Stimulated activated CD4-positive, alpha-beta T cell treated with anti-CD3 and anti-CD28 coated beads, Interleukin-1b, Interleukin-23, amount 100 ng/mL, for 1 hour (primary cell): ENCODE measurements at places on chromosomes 1 and 21.
A peak's percentile ranks its signal among the peaks of the same experiment; 100 is the strongest.

DNA sequence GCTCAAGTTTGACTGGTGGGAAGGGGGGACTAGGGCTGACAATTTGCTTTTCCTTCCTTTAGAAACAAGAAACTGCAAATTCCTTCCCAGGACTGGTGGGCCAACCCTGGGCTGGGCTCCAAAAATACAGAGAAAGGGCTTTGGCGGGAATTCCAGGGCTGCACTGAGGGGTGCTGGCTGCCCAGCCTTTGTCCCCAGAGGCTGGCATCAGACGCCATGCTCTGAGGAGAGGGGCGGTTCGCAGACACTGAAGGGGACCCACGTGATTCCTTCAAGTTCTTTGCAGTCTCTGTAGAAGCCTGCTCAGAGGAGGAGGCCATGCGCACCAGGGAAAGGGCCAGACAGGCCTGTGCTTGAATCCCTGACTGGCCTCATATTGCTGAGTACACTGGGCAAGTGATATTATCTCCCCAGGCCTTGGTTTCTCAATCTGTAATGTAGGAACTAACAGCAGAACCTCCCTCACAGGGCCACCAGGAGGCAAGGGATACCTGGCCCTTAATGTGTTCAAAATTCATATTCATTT is 119.5 kb downstream of the EPHB2 start:
- no peak for DNase-seq

DNA sequence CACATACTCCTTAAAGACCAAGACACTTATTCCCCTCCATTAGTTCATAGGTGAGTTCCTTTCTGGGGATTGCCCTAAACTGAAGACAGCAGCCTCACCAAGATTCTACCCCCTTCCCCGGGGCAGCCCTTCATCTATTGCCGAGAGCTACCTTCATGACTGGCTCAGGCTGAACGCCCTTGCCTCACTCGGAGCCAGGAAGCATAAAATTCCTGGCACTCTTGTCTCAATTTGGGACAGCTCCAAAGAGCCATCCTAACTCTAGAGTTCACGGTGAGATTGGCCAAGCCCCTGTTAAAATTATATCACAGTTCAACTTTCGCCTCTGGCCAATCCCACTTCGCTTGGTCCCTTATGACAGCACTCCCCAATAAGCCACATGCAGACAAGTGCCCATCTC is 113.0 kb upstream of the PROX1 start:
- DNase-seq = no peak

- DNase-seq = no peak
Observed at GRCh38 chr1:198175423-198176170, 18.8 kb downstream of the NEK7 start.

- DNase-seq = no peak
Observed at GRCh38 chr1:197677752-197678295, 97.5 kb downstream of the DENND1B start.

GRCh38 chr1:23742670-23743286 is 493 bp upstream of the ELOA start:
- DNase-seq = peak; percentile 17

DNA sequence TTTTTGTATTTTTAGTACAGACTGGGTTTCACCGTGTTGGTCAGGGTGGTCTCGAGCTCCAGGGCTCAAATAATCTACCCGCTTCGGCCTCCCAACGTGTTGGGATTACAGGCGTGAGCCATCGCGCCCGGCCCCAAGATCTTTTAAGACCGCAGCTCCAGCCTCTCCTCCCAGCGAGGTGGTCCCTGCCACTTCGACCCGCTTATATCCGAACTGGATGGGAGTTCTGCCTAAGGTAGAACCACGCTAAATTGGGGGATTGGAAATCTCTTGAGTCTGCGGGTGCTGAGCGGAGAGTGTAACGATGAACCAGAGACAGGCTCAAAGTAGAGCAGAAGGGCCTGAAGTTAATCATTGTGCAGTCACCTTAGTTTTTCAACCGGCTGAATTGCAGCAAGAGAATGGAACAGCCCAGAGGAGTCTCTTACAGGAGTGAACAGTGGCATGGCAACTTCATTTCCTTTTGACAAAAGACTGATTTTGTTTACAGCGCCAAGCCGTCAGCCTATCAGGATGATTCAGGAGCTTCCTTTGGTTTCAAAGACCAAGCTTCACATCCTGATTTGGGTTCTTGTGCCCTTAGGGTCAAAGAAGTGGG is 726 bp upstream of the CYB5R1 start:
- no peak for DNase-seq

- DNase-seq = no peak
Observed at GRCh38 chr1:96559181-96559580, 162.4 kb upstream of the PTBP2 start.

- no peak for DNase-seq
Observed at GRCh38 chr21:36156815-36157670, at the start of gene DOP1B. TSS of gene DOP1B (plus strand) at chr21:36156824. CDS start at chr21:36164734, 7,910 bp downstream.

DNA sequence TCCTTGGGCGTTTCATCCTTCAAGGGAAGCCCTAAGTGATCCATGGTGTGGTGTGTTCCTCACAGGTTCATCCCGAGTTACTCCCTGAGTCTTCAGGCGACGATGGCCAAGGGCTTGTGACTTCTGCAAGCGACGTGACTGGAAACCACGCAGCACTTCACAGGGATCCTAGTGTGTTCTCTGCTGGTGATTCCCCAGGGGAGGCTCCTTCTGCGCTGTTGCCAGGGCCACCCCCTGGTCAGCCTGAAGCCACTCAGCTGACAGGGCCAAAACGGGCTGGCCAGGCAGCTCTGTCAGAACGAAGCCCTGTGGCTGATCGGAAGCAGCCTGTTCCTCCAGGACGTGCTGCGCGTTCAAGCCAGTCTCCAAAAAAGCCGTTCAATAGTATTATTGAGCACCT is 71.5 kb downstream of the VPS26C start:
- no peak for DNase-seq

DNA sequence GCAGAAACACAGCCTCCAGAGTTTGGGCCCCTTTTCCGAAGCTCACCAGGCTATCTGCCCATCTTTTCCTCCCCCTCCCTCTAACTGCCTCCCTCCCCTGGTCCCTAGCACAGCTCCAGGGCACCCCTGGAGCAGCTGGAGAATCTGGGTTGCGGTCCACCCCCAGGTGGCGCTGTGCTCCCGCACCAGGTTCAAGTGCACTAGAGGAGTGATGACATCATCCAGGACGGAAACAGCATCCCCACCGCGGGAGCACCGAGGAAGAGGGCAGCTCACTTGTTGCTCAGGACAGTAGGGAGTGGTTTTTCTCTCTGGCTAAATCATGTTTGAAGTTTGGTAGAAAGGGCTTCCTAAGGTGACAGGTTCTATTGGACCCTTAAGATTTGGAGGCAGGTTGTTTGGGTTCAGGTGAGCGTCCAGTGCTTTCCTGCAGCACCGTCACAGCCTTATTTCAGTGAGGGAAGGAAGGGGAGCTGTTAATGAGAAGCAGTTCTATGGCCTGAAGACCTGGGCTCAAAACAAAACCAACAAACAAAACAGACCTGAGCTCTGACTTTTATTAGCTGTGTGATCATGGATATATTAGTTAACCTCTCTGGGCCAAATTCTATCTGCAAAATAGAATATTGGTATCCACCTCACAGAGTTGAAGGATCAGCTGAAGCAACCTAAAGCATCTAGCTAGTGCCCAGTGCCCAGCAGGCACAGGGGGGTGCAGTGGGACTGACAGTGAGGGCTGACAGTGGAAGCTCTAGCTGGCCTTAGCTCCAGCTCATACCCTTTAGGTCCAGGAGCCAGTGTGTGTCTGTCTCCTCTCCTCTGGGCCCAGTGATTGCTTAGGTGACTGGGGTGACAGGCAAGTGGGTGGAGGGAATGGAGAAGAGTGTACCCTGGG is 7.5 kb downstream of the SHISA4 start:
- DNase-seq = peak; percentile 57

GRCh38 chr1:157948312-157949073 is 45.0 kb upstream of the KIRREL1 start:
- no peak for DNase-seq

DNA sequence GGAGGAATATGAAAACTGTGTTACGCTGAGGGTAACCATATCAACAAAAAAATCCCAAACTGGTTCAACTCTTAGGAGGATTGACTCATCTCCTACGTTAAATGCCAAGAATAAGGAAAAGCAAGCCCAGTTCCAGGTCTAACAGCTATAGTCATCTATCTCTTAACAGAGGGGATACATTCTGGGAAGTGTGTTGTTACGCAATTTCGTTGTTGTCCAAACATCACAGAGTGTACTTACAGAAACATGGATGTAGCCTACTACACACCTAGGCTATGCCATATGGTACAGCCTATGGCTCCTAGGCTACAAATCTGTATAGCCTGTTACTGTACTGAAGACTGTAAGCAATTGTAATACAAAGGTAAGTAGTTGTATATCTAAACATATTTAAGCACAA is 23.2 kb upstream of the LRRC52 start:
- DNase-seq = no peak

DNA sequence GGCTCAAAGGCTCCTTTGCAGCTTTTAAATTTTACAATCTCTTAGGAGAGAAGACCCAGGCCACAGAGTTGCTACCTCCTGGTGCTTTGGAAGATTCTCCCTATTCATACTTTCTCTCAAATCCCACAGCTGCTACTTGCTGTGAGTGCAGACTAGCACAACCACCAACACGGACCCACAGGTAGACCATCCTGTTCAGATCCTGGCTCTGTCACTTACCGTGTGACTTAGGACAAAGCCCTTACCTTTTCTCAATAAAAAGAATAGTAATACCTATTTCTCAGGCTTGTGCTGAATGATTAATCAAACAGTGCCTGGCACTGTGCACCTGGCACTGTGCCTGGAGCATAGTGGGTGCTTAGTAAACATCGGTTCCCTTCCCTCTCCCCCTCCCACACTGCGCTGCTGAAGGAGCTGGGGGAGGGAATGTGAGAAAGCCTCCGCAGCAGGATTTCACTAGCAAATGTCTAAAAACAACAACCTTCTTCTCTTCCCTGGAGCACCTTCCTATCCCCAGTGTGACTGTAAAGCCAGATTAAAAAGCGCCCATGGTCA is 81.7 kb downstream of the PGM1 start:
- no peak for DNase-seq

DNA sequence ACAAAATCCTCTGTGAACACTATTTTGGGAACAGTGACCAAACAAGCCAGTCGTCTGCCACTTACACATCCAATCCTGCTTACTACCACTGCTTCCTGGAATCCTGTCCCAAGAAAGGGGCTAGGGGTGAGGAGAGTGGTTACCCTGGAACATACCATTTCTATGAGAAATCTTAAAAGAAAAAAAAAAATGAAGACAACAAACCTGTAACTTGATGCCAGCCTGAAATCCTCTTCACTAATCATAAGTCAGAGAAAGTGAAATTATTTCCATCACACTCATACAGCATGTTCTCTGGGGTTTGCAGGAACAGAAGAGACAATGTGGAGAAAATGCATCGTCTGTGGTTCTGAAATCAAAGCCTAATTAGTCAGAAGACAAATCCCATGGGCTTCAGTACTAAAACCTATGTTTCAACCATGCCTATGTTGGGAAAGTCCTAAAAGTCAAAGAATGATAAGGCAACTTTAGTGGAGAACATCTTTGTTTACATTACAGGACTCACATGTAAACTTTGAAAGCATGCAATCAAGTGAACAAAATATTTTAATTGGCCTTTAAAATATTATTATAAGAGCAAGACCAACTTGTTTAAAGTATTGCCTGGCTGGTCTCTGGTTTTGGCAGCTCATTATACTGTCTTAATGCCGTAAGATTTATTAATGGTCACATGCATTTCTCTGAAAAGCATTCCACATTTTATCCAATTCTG is 220.7 kb downstream of the LTN1 start:
- no peak for DNase-seq

DNA sequence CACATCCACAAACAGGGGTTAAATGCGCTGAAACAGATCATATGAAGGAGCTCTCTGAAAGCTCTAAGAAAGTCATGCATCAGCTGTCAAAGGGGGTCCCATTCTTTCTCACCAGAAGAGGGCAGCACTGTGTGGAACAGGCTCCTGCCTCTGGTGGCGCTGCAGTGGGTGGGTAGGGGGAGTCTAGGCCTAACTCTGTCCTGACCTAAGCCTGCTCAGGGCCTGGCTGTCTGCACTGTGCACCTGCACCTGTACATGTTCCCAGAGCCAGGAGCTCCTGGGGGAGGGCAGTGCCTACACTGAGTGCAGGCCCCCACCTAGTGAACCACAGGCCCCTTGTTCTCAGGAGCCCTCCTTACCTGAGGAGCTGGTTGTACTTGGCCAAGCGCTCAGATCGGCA is 16.0 kb downstream of the ENO1 start:
- DNase-seq = no peak

DNA sequence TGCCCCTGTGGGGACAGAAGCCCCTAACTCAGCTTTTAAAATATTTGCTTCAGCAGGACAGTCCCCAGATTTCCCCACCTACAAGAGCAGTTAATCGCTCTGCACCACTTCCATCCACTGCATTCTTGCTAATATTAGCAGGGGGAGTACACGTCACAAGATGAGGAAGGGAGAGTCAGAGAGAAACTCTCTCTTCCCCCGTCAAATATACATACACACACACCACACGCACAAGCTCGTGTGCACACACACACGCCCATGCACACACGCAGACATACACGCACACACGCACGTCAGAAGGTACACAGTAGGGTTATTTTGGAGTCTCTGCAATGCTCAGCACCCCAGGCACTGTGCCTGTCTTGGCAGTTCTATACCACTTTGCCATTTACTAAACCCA is 2.1 kb downstream of the CLCA1 start:
- DNase-seq = no peak

DNA sequence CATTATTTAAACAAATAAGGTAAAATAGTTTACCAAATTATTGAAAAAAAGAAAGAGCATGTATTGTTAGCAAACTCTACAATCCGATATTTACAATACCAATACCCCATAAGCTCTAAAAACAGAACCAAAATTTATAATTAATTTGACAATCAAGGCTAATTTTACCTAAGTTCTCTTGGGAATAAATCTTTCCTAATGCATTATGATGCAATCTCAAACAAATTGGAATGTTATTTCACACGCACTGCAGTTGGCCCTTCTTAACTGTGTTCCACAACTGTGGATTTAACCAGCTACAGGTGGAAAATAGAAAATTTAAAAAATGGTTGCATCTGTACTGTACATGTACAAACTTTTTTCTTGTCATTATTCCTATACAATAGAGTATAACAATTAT is 300.1 kb downstream of the BRINP3 start:
- no peak for DNase-seq

DNA sequence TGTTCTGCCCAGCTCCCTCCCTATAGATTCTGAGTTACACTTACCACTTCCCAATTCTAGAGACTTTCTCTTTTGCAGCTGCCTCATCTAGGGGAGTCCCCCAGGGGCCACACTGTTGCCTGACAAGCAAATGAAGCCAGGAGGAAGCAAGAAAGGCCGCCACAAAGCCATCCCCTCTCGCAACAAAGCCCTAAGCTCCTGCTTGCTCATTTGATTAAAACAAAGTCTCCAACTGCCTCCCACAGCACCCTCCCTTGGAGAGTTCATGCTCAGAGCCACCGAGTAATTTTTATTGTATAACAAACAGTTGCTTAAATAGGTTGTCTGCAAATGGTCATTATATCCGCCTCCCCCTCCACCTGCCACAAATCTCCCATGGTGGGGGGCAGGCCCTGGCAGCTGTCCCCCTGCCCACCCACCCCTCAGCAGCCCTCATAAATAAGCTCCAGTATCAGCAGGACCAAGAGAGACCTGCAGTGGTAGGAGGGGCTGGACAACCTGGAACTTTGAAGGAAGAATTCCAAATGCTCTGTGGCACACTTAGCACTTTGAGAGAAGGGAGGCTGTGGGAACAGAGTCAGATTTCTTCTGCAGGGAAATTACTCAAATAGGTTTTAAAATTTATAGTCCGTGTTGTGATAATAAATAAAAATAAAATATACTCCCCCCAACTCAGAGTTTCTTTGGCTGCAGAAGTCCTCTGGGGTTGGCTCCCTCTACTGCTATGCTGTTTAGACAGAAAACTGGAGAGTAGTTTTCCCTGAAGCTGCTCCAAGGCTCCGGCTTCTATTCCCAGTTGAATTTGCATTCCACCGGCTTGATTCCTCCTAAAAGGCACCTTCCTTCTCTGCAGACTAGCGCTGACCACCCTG is 237.5 kb downstream of the TTLL7 start:
- no peak for DNase-seq
